Bronchus fibroblast of lung (primary cell): ENCODE measurements at places on chromosomes 1 and 21. TPM values are rescaled to one million over a fixed set of nuclear protein-coding genes. Genes with fewer than 3 reads are reported as not detected.

Gene UTS2
- 0.17 TPM in 1 of 2 replicates, not detected in the other for total RNA-seq

Gene RASAL2
- total RNA-seq, result 6.9 and 7.4 TPM in 2 replicates

Gene FNBP1L
- 8.0 and 10.4 TPM in 2 replicates for total RNA-seq

Gene DYNLT5
- 0.30 and 1.7 TPM in 2 replicates for total RNA-seq

Gene CCDC190
- total RNA-seq, result 0.89 and 1.7 TPM in 2 replicates

Gene CHIA
- not detected in 2 replicates for total RNA-seq

Gene C1orf21
- 8.8 and 12.1 TPM in 2 replicates for total RNA-seq

Gene DEPDC1
- total RNA-seq, result 27.2 and 45.2 TPM in 2 replicates

Gene SPRR5
- total RNA-seq, result not detected in 2 replicates

Gene LCE1F
- not detected in 2 replicates for total RNA-seq

Gene ELAPOR1
- under 0.01 TPM in 1 of 2 replicates, not detected in the other for total RNA-seq

Gene NTRK1
- total RNA-seq, result not detected in 2 replicates

Gene YRDC
- 14.9 and 19.2 TPM in 2 replicates for total RNA-seq

Gene TCEA3
- 4.8 and 5.9 TPM in 2 replicates for total RNA-seq

Gene PRRC2C
- total RNA-seq, result 32.6 and 39.5 TPM in 2 replicates

Gene OR10J1
- not detected in 2 replicates for total RNA-seq

Gene SAMD13
- total RNA-seq, result 2.1 and 2.5 TPM in 2 replicates

Gene PRKAA2
- total RNA-seq, result 1.2 TPM in 2 replicates

Gene UBXN10
- total RNA-seq, result under 0.01 TPM in 2 replicates

Gene PDZK1IP1
- total RNA-seq, result not detected in 2 replicates

Gene NBPF19
- 1.3 and 1.5 TPM in 2 replicates for total RNA-seq

Gene TMEM200B
- total RNA-seq, result 17.1 and 19.7 TPM in 2 replicates

Gene MEAF6
- total RNA-seq, result 60.2 and 63.5 TPM in 2 replicates

Gene VANGL2
- total RNA-seq, result 0.89 and 1.0 TPM in 2 replicates

Gene RNF186
- total RNA-seq, result not detected in 2 replicates

Gene SLC5A3
- total RNA-seq, result 2.4 and 3.5 TPM in 2 replicates

Gene TRIM17
- total RNA-seq, result 0.34 and 0.45 TPM in 2 replicates

Gene COP1
- total RNA-seq, result 29.3 and 29.6 TPM in 2 replicates

Gene GCSAML
- total RNA-seq, result not detected in 2 replicates

Gene OR2T11
- not detected in 2 replicates for total RNA-seq
